ENCODE measurements at places on chromosomes 2 and 18.

DNA sequence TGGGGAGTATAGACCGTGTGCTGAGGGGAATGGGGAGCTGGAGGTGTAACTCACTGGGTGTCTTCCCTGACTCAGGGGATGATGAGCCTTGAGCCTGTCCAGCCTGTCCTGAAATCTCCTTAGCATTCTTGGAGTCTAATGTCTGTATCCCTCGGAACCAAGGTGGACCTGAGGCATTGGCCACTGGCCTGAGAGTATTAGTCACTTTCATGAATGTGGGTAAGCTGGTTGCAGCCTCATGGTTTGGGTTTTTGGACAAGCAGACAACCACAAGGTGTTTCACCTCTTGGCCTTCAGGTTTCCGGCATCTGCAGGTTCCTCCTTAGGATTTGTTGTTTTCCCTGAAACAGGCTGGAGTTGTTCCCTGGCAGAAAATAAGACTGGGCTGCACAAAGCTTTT is 63.2 kb downstream of the PRKCE start:
- no peak for DNase-seq

DNA sequence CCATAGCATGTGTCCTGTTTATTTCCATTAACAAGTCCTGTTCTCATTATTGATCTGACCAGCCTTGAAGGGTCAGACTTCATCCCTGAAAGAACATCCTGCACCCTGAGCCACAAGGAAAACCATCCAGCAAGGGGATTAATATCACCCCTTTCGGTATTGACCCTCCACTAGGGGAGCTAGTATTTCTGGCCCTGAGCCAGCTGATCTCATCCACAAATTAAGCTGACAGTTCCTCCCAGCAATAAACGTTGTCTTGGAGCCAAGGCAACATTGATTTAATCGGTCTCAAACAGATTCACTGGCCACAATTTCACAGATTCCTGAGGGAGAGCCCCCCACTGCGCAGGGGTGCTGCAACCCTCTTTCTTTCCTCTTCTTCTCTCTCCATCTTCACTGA is 353.1 kb upstream of the FANCL start:
- no peak for DNase-seq

- peak; percentile 95 for DNase-seq
Observed at GRCh38 chr2:162126111-162126519, 25.9 kb downstream of the GCG start.

- no peak for DNase-seq
Observed at GRCh38 chr2:23838581-23838980, 88.3 kb downstream of the ATAD2B start.

All from brain (organoid and tissue), 16 donors.